ENCODE measurements at places on chromosomes 7 and 10.

- no peak for DNase-seq
Observed at GRCh38 chr10:102096449-102096848, 23.7 kb downstream of the LDB1 start.

- DNase-seq: peak; percentile 56
Observed at GRCh38 chr7:101420436-101420835, 57.8 kb downstream of the COL26A1 start.

- no peak for DNase-seq
Observed at GRCh38 chr10:7374795-7375194, 36.0 kb downstream of the SFMBT2 start.

DNA sequence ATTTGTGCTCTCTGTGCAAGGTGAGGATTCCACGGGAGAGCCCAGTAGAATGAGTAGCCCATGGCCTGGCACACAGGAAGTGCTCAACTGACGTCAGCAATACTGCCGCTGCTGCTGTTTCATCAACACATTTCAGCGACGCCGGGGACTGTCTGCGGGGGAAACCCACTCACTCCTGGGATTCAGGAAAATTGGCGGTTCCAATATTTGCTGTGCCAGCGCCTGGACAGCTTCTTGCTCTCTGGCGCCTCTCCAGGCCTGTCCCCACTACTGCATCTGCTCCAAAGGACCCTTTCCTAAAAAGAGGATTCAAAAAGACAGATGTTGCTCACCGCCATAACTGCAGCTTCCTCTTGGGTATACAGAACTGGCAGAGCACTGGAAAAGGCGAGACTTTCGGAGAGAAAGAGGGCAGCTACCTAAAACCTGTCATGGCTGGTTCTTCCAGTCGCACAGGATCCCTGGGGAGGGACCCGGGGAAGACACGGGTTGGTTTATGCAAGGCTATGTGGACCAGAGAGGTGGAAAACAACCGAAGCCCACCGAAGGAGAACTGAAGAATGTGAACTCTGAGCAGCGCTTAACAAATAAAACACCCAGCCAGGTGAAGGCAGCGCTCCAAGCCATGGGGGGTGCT lies 39.7 kb upstream of the ENO4 start:
- peak; percentile 32 for DNase-seq

- DNase-seq: peak; percentile 69
Observed at GRCh38 chr10:15370856-15371701, at the start of gene FAM171A1. Gene FAM171A1 (minus strand): TSS chr10:15371289. CDS start chr10:15371052, 237 bp downstream.
